Esophagus muscularis mucosa (tissue), 4 donors: ENCODE measurements at places on chromosomes 6 and 20. TPM values are rescaled to one million over a fixed set of nuclear protein-coding genes. Genes with fewer than 3 reads are reported as not detected.

- DNase-seq = no peak
These were observed 272.0 kb downstream of the PACRG start for GRCh38 chr6:162999575-163000285.

- no peak for DNase-seq
These were observed 6.3 kb downstream of the PPP1R16B start for GRCh38 chr20:38811769-38812168.

GRCh38 chr20:34260208-34260942 is 19.2 kb downstream of the ASIP start:
- no peak for DNase-seq

GRCh38 chr6:100846276-100846675 is 34.9 kb downstream of the ASCC3 start:
- no peak for DNase-seq

- no peak for DNase-seq
These were observed 14.9 kb upstream of the NUP153 start for GRCh38 chr6:17721671-17722070.

DNA sequence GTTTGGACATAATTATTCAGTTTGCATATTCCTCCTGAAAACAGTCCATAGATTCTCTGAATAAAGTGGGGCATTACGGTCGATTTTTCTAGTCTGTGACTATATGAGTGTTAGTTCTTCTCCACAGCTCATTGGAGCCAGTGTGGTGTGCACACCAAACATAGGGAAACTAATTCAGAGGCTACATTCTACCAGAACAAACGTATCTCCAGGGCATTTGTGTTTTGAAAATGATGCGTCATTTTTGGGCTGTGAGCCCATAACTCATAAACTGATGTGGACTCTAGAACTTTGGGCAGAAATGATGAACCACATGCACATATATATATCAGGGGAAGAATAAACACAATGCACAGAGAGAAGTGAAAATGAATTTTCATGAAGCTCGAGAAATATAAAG is 41.8 kb downstream of the C6orf58 start:
- DNase-seq = no peak

GRCh38 chr6:170178561-170179477 is 112.1 kb downstream of the DLL1 start:
- peak; percentile 84 for DNase-seq

DNA sequence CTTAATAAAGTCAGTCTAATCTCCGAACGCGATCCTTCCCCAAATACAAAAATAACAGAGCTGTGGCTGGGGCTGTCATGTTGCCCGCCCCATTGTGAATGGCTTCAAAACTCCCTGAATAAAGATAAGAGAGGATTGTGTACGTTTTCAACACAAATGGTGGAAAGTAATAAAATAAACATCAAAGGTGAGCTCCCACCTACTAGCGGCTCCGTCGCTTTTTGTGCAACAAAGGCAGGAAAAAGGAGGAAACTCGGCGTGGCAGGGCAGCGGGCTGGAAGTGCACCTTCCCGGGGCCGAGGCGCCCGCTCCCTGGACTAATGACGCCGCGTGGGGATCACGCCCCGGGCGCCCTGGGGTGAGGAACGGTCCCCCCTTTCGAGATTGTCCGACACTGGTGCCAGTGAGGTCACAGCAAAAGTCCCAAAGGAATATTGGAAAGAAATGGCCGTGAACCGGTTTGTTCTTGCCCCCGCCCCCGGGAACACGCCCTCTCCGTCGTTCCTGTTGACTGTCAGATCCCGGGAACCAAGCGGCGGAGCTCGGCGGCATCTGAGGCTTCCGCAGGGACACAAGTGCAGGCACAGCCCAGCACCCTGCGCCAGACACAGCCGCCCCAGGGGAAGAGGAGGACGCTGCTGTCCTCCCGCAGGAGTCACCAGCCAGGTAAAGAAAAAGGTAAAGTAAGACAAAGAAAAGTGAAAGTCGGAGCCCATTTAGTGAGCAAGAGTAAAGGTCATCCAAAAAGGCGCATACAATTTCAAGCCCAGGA is 1.1 kb upstream of the FOXQ1 start:
- DNase-seq = no peak

GRCh38 chr6:105592329-105592728 is 189.4 kb upstream of the PREP start:
- no peak for DNase-seq

- no peak for DNase-seq
These were observed 51.7 kb downstream of the CPXM1 start for GRCh38 chr20:2748551-2749342.

Gene FGD2
- 23.1 TPM for total RNA-seq

Gene RFX6
- total RNA-seq = not detected

Gene LRRC1
- 12.8 TPM for total RNA-seq

Gene C20orf202
- 0.17 TPM for total RNA-seq

Gene NKX2-4
- total RNA-seq = not detected
